ENCODE measurements at places on chromosomes 4 and X.

- no peak for DNase-seq
Observed at GRCh38 chr4:37946503-37947179, 13.6 kb upstream of the PTTG2 start.

GRCh38 chr4:120869613-120870278 lies 52.8 kb downstream of the PRDM5 start:
- no peak for DNase-seq

DNA sequence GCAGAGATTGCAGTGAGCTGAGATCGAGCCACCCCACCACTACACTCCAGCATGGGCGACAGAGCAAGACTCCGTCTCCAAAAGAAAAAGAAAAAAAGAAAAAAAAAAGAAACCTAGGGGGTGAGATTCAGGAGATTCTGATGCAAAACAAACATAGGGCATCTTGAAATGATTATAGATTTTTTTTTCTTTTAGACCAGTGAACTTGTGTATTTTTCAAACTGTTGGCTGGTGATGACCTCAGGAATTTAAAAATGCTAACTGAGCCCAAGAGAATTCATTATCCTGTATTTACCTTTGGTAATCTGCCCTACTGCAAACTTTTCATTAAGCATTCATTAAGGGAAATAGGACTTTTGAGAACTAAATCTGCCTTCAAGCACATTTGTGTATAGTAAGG lies 20.6 kb downstream of the ATP10D start:
- no peak for DNase-seq

- DNase-seq, result no peak
Observed at GRCh38 chrX:30283456-30284200, 25.6 kb downstream of the NR0B1 start.

- DNase-seq, result no peak
Observed at GRCh38 chr4:185865901-185866328, 53.9 kb upstream of the SORBS2 start.

DNA sequence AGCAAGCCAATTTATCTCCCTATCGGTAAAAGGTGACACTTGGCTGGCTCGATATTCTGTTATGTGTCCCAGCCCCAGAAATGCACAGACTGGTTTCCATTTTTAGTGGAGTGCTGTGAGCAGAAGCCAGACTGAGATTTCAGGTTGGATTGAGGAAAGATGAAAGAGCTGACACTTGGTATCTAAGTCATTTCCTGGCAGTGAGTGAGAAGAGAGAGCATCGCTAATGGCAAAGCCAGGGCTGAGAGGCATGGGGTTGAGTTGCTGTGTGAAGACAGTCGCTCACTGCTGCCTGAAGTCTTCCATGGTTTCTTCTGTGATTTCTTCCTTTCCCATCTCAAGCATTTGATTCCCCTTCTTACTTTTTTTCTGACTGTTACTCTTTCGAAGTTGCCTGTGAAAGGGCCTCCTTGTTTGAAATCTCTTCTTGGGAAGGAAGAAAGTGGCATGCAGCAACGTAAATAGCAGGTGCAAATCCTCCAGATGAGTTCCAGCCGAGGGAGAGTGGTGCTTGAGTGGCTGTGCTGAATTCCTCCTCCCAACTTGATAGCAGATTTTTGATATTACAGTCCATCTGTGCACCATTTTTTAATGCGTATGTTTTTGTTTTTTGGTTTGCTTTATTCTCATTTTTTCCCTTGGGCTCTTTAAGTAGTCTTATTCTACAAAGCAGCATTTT lies 109.2 kb upstream of the LIMCH1 start:
- DNase-seq, result no peak

Data from aorta (tissue), 5 donors.